ENCODE measurements at places on chromosomes 5 and 9.

DNA sequence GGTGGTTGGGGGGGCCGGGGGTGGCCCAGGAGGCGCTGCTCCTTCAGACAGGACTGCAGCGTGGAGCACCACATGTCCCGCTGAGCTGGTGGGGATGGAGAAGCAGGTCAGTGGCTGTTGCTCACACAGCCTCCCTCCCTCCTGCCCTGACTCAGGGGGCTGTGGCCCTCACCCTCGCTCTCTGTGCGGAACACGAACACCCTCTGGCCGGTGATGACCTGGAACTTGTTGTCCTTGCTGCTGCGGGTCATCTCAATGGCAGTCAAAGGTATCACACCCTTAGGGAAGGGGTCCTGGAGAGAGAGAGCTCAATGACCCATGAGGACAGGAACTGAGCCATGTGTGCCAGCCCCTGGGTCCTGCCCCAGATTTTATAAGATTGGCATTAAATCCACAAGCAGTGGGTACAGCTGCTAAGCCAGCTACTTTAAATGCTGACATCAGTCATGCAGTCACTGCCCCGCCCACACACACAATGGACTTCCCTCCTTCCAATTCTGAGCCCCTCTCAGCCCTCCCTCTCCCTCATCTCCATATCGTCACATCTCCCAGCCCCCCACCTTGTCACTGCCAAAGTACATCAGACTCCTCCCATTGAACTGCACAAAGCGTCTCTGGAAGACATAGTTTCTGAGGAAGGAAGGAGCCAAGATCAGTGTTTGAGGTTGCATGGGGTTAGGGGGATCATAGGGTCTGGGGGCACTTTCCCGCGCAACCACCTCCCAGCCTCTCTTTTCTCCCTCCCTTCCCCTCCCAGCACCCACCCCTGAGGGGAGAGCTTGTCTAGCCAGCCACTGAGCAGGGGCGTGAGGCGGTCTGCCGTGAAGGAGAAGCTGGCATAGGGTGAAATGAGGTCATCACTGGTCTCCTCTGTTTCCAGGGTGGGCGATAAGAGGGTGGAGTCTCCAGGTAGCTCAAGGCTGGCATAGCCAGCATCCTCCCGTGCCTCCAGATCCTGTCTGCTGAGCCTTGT lies 8.9 kb downstream of the ARAP3 start:
- DNase-seq, result peak; percentile 12

- peak; percentile 88 for DNase-seq
Measured at GRCh38 chr5:4700069-4700468, 440.1 kb upstream of the ADAMTS16 start.

- DNase-seq, result no peak
Measured at GRCh38 chr5:26674846-26675245, 363.5 kb downstream of the CDH9 start.

GRCh38 chr9:96448546-96449170 lies 1.3 kb upstream of the HABP4 start:
- DNase-seq, result peak; percentile 73

DNA sequence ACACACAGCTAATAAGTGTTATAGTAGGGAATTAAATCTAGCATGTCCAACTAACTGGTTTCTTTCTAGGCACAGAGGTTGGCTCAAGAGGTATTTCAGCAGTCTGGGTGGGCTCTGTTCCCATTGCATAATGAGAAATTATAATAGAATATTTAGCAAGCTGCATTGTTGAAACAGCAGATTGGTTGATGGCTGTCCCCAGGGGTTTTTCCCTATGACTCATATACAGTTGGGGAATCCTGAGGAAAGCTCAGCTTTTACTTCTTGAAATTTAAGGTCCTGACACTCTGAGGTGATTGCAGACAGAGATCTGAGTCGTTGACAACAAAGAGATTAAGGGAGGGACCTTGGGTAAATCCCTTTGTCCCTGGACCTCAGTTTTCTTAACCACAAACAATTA lies 38.3 kb upstream of the TNFSF8 start:
- DNase-seq, result no peak

DNA sequence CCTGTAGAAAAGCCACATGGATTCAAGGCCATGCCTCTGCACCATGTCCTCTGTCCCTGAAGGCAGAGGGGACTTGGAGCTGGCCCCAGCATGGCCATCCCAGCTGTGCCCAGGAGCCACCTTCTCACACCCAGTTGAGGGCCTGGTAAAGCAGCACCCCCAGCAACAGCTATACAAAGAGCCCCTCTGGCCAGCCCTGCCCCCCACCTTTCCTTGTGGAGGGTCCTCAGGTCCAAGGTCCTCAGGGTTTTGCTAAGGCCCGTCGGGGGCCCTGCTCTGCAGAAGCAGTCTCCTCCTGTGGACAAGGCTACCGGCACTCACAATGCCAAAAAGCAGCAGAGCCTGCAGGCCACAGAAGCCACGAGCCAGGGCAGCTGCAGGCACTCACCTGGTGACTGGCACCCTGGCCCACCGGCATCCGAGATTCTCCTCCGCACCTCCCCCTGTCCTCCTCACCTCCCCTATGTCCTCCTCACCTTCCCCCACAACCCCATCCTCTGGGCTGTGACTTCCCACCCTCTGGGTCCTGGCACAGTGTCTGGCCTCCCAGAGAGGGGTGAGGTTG lies 39.9 kb upstream of the LPCAT1 start:
- DNase-seq, result no peak

DNA sequence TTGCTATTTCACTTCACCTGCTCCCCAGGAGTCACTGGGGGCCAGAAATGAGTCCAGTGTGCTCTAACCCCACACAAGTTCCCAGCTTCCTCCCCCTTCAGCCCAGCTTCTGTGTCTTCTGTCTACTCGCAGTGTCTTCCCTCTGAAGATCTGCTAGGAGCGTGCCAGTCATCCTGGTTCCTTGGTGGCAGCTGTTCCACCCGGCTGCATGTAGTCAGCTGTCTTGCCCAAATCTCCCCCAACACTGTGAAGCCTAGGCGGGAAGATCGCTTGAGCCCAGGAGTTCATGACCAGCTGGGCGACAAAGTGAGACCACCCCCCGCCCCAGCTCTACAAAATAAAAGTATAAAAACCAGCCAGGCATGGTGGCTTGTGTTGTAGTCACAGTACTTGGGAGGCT lies 154.0 kb downstream of the GDNF start:
- DNase-seq, result no peak

- no peak for DNase-seq
Measured at GRCh38 chr9:79917421-79917820, 345.7 kb downstream of the TLE4 start.

DNA sequence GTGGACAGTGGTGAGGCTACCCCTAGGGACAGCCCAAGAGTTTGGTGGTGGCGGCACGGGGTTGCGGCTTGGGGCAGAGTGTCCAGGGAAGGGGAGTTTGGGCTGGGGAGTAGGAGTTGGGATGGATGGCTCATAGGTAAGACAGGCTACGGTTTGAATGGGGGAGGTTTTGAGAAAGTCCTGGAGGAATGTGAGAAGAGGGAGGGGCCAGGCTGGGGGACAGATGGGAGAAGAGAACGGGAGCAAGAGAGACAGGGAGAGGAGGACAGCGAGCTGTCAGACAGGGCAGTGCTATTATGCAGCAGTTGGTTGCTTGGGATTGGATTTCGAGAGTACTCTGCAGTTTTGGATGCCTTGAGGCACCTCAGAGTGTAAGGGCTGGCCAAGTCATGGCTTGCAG lies 24.5 kb downstream of the PSD2 start:
- DNase-seq, result no peak

DNA sequence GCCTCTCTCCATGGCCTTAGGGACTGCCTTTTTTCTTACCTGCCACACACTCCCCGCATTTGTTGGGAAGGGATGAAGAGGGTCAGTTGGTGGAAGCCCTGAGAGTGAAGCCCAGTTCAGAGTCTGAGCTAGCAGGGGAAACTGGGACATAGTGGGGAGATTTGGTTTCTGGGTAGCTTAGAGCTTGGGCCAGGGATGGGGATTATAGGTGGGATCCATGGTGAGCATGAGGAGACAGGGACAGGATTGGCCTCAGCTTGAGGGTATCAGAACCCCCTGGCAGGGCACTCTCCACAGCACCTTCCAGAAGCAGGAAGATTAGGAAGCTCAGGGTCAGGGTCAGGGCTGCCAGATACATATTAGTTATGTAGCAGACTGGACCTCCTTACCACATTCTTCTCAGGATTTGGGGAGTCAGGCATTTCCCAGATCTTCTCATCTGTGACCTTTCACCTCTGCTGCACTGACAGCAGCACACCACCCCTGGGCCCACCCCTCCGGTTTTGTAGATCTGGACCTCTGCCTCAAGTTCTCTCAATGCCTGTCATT lies 17.9 kb downstream of the OR13J1 start:
- no peak for DNase-seq

GRCh38 chr9:129108805-129109536 lies 1.6 kb downstream of the CRAT start:
- DNase-seq, result no peak

DNA sequence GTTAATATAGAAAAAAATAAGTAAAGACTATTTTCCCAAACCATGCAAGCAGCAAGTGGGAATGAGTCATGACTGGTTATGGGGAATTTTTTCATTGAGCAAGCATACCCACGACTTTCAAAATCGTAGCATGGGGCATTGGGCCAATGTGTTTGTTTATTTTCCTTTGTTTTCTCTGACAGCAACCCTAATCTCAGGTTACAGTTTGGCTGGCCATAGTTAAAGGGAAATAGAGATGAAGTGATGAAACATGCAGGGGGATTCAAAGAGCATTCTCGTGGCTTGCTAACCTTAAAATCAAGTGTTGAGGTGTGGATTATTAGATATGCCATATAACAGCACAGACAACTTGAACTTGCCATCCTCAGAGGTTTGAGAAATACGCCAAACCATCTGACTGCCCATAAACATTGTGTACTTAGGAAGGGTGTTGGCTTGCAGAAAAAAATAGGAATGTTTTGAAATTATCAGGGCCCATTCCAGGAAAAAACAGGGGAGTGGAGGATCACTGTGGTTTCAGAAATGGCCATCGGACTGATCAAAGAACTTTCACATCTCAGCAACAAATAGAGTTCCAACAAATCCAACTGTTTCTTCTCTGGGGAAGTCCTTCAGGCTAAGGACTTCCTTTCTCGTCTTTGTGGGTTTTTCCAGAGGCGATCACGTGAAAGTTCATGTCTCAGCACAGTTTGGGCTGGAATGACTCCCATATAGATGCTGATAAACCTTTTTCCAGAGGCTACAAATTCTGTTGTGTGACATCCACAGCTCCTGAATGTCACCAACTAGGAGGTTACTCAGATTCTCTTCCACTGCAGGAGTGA lies 259.1 kb downstream of the SYK start:
- no peak for DNase-seq

DNA sequence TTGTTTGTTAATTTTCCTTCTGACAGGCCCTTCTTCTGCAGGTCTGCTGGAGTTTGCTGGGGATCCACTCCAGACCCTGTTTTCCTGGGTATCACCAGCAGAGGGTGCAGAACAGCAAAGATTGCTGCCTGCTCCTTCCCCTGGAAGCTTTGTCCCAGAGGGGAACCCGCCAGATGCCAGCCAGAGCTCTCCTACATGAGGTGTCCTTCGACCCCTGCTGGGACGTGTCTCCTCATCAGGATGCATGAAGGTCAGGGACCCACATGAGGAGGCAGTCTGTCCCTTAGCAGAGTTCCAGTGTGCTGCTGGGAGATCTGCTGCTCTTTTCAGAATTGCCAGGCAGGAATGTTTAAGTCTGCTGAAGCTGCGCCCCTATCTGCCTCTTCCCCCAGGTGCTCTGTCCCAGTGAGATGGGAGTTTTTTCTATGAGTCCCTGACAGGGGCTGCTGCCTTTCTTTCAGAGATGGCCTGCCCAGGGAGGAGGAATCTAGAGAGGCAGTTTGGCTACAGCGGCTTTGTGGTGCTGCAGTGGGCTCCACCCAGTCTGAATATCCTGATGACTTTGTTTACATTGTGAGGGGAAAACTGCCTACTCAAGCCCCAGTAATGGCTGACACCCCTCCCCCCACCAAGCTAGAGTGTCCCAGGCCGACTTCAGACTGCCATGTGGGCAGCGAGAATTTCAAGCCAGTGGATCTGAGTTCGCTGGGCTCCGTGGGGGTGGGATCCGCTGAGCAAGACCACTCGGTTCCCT lies 772.0 kb upstream of the FAM174A start:
- DNase-seq, result no peak

DNA sequence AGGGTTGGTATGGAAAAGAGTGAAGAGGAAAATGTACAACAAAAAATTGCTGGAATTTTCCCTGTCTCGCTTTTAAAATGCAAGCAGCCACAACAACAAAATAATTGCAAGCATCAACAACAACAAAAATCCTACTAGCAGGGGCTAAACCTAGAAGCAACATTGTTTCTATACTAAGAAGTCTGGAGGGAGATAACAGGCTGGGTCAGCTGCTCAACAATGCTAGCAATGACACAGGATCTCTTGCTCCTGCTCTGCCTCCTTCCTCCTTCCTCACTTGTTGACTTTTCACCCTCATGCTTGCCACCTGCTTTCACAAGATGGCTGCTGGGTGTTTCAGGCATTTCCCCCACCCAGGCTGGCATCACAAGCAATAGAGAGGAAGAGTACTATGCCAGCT lies 7.6 kb upstream of the AOPEP start:
- DNase-seq, result no peak

- DNase-seq, result peak; percentile 11
Measured at GRCh38 chr5:64213531-64213930, 47.9 kb downstream of the RNF180 start.

GRCh38 chr5:172224996-172225395 lies 31.0 kb downstream of the EFCAB9 start:
- peak; percentile 1 for DNase-seq

- no peak for DNase-seq
Measured at GRCh38 chr5:11037080-11037479, 276.0 kb upstream of the DAP start.

GRCh38 chr9:100186356-100186755 lies 87.3 kb downstream of the INVS start:
- no peak for DNase-seq

- no peak for DNase-seq
Measured at GRCh38 chr5:100444961-100445360, 90.2 kb upstream of the FAM174A start.

Measured in NCI-H82 (cell line).